Nasal cavity respiratory epithelium epithelial cell of viscerocranial mucosa (primary cell): ENCODE measurements at places on chromosomes 16 and 17. TPM values are rescaled to one million over a fixed set of nuclear protein-coding genes. Genes with fewer than 3 reads are reported as not detected.

Gene AOC2
- total RNA-seq = 0.68 and 2.7 TPM in 2 replicates

Gene ENPP7
- total RNA-seq = not detected in 2 replicates

Gene PRAC1
- total RNA-seq = not detected in 2 replicates

Gene ST6GALNAC2
- total RNA-seq = 76.9 and 114 TPM in 2 replicates

Gene ZNF286A
- 32.5 and 35.2 TPM in 2 replicates for total RNA-seq

Gene KRT33B
- 1.1 and 59.1 TPM in 2 replicates for total RNA-seq
